Anterior cingulate cortex (tissue), 58 donors: ENCODE measurements at places on chromosomes 3 and 15.

DNA sequence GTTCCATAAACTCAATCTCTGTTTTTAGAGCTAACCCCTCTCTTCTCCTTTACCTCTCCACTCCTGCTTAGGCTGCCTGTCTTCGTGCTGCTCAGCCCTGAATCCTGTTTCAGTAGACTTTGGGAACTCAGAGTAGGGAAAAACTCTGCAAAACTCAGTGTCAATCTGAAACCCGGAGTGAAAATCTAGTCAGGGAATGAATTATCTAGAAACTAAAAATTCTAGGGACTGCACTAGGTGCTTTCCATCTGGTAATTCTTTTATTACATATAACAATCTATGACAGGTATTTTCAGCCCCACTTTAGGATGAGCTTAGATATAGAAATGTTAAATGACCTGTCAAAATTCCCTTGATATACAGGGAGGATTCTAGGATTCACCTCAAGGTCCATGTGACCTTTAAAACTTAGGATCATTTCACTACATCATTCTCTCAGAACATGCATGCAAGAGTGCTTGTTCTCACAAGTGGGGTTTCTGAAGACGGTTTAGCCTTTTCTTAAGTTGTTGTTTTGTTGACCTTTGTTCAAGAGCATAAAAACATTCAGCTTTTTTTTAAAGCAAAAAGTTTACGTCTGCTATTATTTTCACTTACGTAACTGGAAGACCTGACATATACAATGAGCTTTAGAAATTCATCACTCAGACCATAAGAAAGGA, 108.2 kb upstream of the MBNL1 start:
- DNase-seq = no peak

DNA sequence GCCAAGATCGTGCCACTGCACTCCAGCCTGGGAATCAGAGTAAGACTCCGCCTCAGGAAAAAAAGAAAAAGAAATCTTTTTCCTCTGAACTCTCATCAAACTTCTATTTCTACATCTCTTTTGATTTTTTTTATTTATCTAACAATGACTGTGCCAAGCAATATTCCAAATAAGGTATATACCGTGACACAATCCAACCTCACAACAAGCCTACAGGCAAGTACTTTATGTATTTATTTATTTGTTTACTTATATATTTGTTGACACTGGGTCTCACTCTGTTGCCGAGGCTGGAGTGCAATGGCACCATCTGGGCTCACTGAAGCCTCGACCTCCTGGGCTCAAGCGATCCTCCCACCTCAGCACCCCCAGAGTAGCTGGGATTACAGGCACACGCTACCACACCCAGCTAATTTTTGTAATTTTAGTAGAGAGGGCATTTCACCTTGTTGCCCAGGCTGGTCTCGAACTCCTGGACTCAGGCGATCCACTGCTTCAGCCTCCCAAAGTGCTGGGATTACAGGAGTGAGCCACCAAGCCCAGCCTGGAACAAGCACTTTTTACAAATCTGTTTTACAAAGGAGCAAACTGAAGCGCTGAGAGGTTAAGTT, 94.9 kb upstream of the CHD2 start:
- no peak for DNase-seq

- DNase-seq = no peak
Observed at GRCh38 chr3:136750897-136751315, 1.3 kb downstream of the STAG1 start.

DNA sequence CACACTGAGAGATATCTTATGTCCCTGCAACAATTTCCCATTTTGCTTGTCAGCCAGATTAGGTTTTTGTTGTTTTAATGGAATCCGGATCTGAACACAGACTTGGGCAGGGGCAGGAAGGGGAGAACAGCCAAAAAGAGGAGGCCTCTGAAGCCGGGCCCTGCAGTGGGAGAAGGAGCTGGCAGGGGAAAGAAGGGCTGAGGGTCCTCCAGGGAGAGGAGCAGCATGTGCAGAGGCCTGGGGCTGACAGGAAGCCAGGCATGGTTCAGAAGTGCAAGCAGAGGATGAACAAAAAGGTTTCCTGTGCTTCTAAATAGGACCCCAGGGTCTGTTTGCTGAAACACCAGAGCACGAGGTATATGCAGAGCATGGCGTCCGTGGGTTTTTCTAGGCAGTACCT, 49.1 kb upstream of the POMGNT2 start:
- DNase-seq = no peak

GRCh38 chr3:126665959-126666657, 11.2 kb upstream of the TXNRD3 start:
- DNase-seq = no peak

DNA sequence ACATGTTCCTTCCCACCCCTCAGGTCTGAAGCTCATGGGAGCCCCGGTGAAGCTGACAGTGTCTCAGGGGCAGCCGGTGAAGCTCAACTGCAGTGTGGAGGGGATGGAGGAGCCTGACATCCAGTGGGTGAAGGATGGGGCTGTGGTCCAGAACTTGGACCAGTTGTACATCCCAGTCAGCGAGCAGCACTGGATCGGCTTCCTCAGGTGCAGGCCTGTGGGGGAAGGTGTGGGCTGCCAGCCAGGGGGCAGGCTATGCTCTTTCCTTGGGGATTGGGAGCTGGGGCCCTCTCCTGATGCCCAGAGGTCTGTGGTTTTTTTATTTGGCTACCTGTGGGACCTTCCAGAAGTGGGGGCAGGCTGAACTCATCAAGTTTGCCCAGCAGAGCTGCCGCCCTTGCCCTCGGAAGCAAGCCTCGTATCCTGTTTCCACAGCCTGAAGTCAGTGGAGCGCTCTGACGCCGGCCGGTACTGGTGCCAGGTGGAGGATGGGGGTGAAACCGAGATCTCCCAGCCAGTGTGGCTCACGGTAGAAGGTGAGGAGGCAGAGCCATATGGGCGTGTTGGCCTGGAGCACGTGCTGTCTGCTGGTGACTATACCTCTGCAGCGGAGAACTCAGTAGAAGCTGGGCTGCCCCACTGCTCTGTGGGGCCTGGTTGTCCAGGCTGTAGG, 2.2 kb downstream of the TYRO3 start:
- no peak for DNase-seq
